SJSA1 (cell line): ENCODE measurements at places on chromosomes 4 and X. TPM values are rescaled to one million over a fixed set of nuclear protein-coding genes. Genes with fewer than 3 reads are reported as not detected.
A peak's percentile ranks its signal among the peaks of the same experiment; 100 is the strongest.

MAP9 gene
- total RNA-seq: 2.9 and 3.1 TPM in 2 replicates

JADE3 gene
- total RNA-seq: 5.0 and 8.8 TPM in 2 replicates

CCSER1 gene
- not detected in 2 replicates for total RNA-seq

DNA sequence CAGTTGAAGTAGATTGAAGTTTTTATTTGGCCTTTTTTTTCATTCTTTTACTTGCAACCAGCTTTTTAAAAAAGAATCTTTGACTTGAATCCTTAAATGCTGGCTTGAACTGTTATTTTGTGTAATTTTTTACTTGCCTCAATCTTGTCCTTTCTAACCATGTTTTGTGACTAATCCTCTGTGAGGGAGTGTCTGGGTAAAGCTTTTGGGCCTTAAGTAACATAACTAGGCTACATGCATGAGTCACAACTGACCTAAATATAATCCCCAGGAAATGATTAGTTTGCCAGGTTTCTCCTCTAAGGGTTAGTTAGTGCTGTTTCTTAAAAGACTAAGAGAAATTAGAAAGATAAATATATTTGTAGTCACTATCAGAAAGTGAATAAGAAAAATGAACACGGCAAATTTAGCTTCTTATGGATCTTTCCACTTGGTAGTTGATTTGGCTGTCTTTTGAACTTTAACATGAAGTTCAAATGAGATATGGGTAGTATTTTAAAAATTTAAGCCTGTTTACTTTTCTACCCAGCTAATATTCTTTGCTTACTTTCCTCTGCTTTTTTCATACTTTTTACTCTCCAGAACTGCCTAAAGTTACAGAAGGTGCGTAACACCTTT, 13.0 kb downstream of the EXOC1 start:
- peaks cover 22% of the 10 kb centered on the region for H3K36me3 ChIP-seq
- H3K27me3 ChIP-seq: no peaks in the 10 kb centered on the region
- H3K27ac ChIP-seq: 0 out of 2 replicates have a peak overlapping the region, but pooled peaks have one; percentile 16
- peaks cover 21% of the 10 kb centered on the region for H3K4me1 ChIP-seq
- DNase-seq: peak; percentile 72
- no peak overlapping the region for H3K4me3 ChIP-seq

DNA sequence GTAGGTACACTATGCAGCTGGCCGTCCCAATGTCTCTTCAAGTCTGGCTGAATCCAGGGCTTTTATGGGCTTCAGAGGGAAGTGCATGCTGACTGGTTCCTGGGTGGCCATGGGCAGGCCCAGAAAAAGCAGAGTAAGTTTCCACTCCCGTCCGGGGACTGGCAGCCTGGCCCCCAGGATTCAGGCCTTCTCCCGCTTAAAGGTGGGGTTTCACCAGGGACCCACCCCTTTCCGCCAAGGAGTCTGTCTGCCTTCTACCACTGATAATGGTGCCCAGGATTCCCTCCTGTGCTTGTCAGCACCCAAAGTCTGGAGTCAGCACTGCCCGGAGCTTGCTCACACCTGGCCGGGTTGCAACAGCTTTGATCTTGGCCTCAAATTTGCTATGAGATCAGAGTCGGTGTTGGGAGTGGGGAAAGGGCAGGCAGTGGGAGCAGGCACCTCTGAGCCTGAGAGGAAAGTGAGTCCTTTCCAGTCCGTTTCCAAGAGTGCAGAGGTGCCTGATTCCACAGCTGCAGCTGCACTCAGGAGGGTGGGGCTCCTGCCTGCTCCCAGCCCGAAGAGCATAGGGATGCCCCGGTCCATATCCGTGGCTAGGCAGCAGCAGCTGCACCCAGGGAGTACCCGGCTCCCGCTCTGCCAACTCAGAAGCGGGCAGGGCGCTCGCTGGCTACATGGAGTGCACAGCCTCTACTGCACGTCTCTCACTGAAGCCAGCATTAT, 1344.3 kb upstream of the ADGRL3 start:
- H3K27me3 ChIP-seq: no peaks in the 10 kb centered on the region
- H3K4me1 ChIP-seq: no peaks in the 10 kb centered on the region
- DNase-seq: no peak
- H3K4me3 ChIP-seq: no peak overlapping the region
- H3K27ac ChIP-seq: no peak overlapping the region

GRCh38 chrX:103215425-103215991, 600 bp downstream of the BEX4 start:
- H3K4me3 ChIP-seq: peak overlapping the region; percentile 31
- H3K4me1 ChIP-seq: no peaks in the 10 kb centered on the region; the same call in 1 of the 2 replicates
- H3K27ac ChIP-seq: no peak overlapping the region
- no peak for DNase-seq
- no peaks in the 10 kb centered on the region for H3K27me3 ChIP-seq

- peaks cover 4% of the 10 kb centered on the region; the same call in 1 of the 2 replicates for H3K4me1 ChIP-seq
- no peak for DNase-seq
- H3K27ac ChIP-seq: no peak overlapping the region
These were observed 31.3 kb downstream of the HAND2 start for GRCh38 chr4:173498771-173499170.

GRCh38 chr4:32789026-32789608, 2068.9 kb downstream of the PCDH7 start:
- no peaks in the 10 kb centered on the region for H3K4me1 ChIP-seq
- H3K27me3 ChIP-seq: no peaks in the 10 kb centered on the region
- no peak overlapping the region for H3K4me3 ChIP-seq
- no peak for DNase-seq
- no peaks in the 10 kb centered on the region for H3K36me3 ChIP-seq

DNA sequence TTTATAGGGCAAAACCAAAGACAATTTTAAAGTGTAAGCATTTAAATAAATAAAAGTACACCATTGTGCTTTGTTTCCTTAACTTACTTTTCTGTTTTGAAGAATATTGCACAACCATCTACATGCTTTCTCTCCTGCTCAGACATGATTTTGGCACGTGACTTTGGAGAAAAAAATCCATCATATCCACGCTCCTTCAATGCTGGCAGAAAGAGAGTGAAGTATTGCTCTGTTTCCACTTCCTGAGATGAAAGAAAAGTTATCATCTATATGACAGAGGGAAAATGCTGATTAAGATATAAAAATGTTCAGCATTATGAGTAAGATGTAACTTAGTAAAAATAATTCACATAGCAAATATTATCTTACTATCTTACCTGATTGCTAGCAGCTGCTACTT, 77.1 kb downstream of the CNOT6L start:
- H3K36me3 ChIP-seq: peaks cover 15% of the 10 kb centered on the region; the same call in 1 of the 2 replicates
- H3K4me1 ChIP-seq: no peaks in the 10 kb centered on the region
- H3K4me3 ChIP-seq: no peak overlapping the region
- DNase-seq: no peak
